Naive B cell (primary cell): ENCODE measurements at places on chromosomes 12 and 14. TPM values are rescaled to one million over a fixed set of nuclear protein-coding genes. Genes with fewer than 3 reads are reported as not detected.
A peak's percentile ranks its signal among the peaks of the same experiment; 100 is the strongest.

DNA sequence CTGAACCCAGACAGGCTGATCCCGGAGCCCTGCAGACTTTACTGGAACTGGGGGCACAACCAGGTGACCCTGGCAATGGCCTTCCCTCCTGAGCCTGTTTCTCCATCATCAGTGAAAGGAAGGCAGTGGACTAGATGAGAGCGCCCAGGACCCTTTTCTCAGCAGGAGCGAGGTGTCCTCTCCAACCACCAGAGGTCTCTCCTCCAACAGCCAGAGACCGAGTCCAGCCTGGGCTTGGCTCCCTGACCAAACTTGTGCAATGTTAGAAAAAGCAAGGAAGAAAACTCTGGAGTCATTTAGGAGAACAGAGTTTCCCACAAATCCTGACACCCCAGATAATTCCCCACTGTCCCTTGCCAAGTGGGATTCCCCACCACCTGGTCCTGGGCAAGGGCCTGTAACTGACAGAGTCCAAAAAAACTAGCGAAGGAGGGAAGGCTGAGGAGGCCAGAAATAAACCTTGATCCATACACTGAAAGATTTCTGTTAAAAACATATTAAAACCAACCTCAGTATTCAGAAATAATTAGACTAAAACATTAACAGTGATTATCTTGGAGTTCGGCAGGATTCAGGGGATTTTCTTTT lies 9.0 kb downstream of the RPS6KL1 start:
- no peak for DNase-seq
- H3K36me3 ChIP-seq: no peaks in the 10 kb centered on the region

DNA sequence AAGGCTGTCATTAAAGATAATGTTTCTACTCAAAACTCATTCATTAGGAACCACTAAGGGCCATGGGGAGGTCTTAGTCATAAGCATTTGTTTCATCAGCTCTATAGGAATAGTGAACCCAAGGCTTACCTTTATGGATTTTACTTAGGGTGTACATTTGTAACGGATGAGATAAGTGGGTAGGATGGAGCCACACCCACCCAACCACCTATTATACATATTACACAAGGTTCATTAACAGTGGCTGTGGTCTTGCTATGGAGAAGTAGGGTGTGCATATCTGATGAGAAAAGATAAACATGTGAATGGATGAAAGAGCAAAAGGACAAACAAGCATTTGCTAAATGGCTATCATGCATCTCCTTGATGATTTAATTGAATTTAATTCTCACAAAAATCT lies 39.6 kb upstream of the ITPR2 start:
- no peaks in the 10 kb centered on the region for H3K36me3 ChIP-seq
- no peaks in the 10 kb centered on the region for H3K27me3 ChIP-seq
- no peak for DNase-seq

LRRK2 gene
- 11.4 TPM for polyA plus RNA-seq

DNA sequence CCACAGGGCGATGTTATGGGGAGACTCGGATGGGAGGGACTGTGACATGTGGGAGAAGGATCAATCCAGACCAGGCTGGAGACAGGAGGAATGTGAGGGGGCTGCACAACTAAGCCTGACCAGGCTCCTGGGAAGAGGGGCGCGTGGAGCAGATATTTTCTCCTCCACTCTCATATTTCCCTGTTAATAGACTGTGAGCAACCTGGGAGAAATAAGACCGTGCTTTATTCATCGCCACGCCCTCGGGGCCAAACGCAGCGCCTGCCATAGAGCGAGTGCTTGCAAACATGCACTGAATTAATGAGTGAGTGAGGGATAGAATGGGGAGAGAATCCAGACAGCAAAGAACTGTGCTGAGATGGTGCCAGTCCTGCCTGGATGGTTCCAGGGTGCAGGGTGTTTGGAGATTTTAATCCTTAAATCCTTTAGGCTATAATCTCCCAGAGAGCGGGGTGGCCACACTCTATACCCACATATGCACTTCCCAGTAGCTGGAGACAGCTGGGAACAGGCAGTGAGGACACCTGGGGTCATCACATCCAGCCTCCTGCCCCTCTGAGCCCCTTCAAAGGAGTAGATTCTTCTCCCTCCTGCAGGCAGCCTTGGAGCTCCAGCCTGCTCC lies 13.6 kb upstream of the FAIM2 start:
- no peak overlapping the region for H3K27ac ChIP-seq
- H3K4me1 ChIP-seq: no peaks in the 10 kb centered on the region
- H3K36me3 ChIP-seq: no peaks in the 10 kb centered on the region
- no peak overlapping the region for H3K4me3 ChIP-seq
- DNase-seq: no peak
- H3K27me3 ChIP-seq: peaks cover 10% of the 10 kb centered on the region

DNA sequence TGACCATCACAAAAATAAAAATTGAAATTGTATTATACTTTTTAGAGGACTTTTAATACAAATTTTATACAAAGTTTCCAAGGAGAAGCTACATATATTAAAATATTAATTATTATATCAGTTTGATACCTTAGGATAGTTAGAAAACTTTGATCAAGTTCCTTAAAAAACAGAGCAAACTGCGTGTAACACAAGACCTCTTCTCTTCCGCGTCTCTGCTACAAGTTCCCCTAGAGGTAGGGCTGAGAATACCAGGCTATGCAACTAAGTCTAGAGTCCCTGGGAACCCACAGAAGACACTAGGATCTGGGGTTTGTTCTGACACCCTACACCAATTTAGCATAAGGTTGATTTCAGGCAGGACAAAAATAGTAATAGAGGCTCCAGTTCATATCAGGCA lies 319.0 kb downstream of the FOXG1 start:
- no peak for DNase-seq
- no peak overlapping the region for H3K27ac ChIP-seq
- H3K4me1 ChIP-seq: no peaks in the 10 kb centered on the region

DNA sequence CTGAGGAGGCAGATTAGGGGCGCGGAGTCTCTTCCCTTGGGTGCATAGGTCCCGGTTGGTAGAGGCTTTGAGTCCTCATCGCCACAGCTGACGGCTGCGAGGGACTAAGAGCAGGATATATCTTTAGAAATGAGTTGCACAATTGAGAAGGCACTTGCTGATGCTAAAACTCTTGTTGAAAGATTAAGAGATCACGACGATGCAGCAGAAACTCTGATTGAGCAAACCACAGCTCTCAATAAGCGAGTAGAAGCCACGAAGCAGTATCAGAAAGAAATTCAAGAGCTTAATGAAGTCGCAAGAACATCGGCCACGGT lies 22.1 kb downstream of the SPATS2 start:
- no peaks in the 10 kb centered on the region for H3K36me3 ChIP-seq
- H3K4me3 ChIP-seq: peak overlapping the region; percentile 43
- no peak for DNase-seq
- H3K27ac ChIP-seq: no peak overlapping the region

GRCh38 chr14:91245029-91245428 lies 525 bp upstream of the GPR68 start:
- peaks cover 51% of the 10 kb centered on the region for H3K4me1 ChIP-seq
- peaks cover 8% of the 10 kb centered on the region for H3K36me3 ChIP-seq
- DNase-seq: no peak
- H3K27ac ChIP-seq: peak overlapping the region; percentile 44
- peak overlapping the region; percentile 91 for H3K4me3 ChIP-seq

C12orf56 gene
- polyA plus RNA-seq: not detected

CAPZA3 gene
- not detected for polyA plus RNA-seq

- H3K27me3 ChIP-seq: no peaks in the 10 kb centered on the region
- no peak overlapping the region for H3K4me3 ChIP-seq
- no peaks in the 10 kb centered on the region for H3K36me3 ChIP-seq
- H3K4me1 ChIP-seq: no peaks in the 10 kb centered on the region
- DNase-seq: no peak
- no peak overlapping the region for H3K27ac ChIP-seq
These were observed 584.5 kb upstream of the TBX3 start for GRCh38 chr12:115268451-115268850.

FGF6 gene
- not detected for polyA plus RNA-seq

- no peak overlapping the region for H3K4me3 ChIP-seq
- no peak for DNase-seq
These were observed 289.1 kb upstream of the RTL1 start for GRCh38 chr14:101192661-101193000.

DNA sequence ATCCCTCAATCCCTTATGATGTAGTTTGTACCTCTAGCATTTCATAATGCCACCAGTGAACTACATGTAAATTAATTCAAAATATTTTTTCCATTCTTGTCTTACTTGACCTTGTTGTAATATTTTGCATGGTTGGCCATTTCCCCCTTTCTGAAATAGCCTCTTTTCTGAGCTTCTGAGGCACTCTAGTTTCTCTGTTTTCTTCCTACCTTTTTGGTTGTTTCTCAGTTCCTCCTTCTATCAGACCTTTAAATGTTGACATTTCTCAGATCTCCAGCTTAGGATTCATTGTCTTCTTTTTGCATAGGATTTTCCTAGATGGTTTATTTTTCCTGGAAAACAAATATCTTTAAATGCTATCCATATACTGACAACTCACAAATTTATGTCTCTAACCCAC lies 9.8 kb upstream of the RMST start:
- H3K4me3 ChIP-seq: no peak overlapping the region
- peaks cover 22% of the 10 kb centered on the region for H3K27me3 ChIP-seq
- no peaks in the 10 kb centered on the region for H3K36me3 ChIP-seq
- DNase-seq: no peak
- no peak overlapping the region for H3K27ac ChIP-seq

GRCh38 chr12:109513977-109514376 lies 36.5 kb downstream of the UBE3B start:
- peaks cover 5% of the 10 kb centered on the region for H3K4me1 ChIP-seq
- no peak overlapping the region for H3K4me3 ChIP-seq
- DNase-seq: no peak
- no peaks in the 10 kb centered on the region for H3K27me3 ChIP-seq
- no peak overlapping the region for H3K27ac ChIP-seq
- peaks cover 59% of the 10 kb centered on the region for H3K36me3 ChIP-seq
